ENCODE measurements at places on chromosomes 1 and 21. TPM values are rescaled to one million over a fixed set of nuclear protein-coding genes. Genes with fewer than 3 reads are reported as not detected.
A peak's percentile ranks its signal among the peaks of the same experiment; 100 is the strongest.

DNA sequence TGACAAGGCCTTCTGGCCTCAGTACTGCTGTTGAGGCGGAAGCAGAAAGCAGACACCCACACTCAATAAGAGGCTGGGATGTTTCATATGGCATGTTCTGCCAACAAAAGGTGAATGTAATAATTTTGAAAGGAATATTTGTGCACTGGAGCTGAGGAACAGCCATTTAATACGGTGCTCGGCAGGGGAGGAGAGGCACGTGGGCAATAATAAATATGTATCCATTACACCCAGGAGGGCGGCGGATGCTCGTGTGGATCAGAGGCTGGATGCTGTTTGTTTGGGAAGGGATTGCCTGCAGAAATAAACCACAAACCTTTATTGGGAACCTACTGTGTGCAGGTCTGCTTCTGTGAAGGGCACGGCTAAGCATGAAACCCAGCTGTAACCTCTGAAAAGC, 92.0 kb downstream of the VWA5B1 start:
- DNase-seq: no peak

- no peak for DNase-seq
Measured at GRCh38 chr1:225440380-225441221, 12.8 kb upstream of the LBR start.

DNA sequence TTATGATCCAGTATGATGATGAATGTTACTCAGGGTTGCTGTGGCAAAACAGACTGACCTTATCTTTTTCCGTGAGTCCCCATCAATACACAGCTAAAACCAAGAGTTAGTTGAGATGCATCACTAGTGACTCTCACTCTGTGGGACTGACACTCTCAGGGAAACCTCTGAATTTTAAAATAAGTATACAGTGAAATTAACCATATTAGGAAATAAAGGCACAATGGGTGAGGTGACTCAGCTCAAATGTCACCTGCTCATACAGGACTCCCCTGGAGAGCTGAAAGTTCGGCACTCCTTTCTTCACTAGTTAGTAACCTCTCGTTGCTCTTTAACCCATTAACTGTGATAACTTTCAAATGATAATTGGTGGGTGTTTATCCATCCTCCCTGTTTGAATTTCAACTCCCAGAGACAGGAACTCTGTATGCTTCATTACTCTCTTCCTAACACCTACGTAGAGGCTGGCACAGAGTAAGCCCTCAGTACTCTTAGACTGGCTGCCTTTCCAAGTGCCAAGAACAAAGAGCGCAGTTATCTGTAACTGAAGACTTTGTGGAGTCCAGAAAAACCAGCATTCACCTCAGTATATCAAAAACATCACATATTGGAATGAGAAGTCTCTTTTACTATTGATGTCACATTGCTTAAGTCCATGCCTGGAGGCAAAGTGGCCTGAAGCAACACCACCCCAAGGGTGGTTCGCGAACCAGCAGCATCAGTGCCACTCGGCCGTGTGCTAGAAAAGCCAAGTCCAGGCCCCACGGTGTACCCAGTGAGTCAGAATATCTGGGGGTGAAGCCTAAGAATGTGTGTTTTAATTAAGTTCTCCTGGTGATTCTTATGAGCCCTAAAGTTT, 91.1 kb downstream of the NIBAN1 start:
- DNase-seq: no peak

DNA sequence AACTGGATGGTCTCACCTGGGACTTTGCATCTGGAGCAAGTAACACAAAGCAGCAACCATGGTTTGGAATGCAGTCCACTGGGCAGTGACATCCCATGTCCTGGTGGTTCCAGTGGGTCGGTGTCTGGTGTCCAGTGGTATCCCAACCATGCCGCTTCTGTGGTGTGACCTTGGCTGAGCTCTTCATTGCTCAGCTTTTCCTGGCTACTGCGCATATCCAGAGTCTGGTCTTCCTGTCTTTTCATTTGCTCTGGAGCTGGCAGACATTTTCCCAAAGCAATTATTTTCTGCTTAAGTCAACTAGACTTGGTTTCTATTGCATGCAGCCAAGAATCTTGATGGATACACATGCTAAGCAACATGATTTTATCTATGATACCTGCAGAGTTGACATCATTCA, 28.4 kb upstream of the CD2 start:
- DNase-seq: no peak

DNA sequence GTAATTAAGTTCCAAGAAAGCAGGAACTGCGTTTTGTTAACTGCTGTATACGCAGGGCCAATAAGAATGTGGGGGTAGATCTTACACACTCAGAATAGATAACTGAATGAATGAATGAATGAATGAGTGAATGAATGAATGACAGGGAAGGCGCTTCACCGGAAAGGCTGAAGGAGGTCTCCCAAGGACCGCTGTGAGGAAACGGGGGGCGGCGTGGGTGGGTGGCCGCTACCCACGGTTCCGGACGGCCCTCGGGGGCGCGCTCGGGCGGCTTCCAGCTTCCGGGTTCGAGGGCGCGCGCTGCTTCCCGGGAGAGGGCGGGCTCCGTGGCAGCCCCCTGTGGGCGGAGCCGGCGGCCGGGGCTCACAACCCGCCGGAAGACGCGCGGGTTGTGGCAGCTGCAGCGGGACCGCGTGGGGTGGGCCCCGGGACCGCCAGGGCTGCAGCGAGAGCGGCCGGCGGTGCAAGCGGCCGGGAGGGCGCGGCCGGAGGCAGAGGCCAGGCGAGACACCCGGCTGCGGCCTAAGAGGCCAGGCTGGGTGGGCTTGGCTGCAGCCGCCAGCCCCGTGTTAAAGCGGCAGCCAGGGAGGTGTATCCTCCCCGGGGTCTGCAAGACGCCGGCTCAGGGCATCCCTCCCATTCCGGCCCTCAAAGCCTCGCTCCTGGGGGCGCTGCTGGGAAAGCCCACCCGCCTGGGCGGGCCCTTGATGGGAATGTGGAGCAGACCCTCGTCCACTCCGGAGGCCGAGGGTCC, at the start of gene ZFP69:
Gene ZFP69 (plus strand): TSS at position 367 of the 754 bp plus-strand sequence. CDS start 2,072 bp downstream, outside the sequence.
- DNase-seq: peak; percentile 91

- DNase-seq: no peak
Measured at GRCh38 chr1:74824497-74825107, 91.7 kb downstream of the TYW3 start.

DNA sequence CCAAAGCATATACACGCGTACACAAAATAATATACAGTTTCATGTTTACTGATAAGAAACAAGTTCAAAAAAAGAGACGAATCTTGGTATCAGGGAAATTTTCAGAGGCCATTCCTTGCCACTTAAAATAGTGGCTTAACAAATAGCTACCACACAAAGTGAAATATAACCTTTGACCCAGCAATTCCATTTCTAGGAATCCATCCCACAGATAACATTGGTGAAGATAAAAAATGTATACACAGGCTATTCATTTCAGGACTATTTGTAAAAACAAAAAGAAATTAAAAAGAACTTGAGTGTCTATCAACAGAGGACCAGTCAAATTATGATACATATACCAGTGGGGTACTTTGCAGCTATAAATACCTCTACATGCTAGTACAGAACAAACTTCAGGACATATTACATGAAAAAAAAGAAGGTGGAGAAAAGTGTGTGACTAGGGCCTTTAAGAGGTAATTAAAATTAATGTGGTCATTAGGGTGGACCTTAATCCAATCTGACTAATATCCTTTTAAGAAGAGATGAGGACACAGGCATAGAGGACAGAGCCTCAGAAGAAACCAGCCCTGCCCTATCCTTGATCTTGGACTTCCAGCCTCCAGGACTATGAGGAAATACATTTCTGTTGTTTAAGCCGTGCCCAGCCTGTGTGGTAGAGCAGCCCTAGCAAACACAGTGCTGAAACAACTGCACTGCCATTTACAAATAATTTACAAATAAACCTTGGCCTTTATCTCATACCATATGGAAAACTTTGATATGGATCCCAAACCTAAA, 7.8 kb downstream of the UBE2G2 start:
- DNase-seq: no peak

KAZN gene
- 9.9 TPM for total RNA-seq

GRCh38 chr1:18927654-18928272, 25.4 kb upstream of the ALDH4A1 start:
- no peak for DNase-seq

DNA sequence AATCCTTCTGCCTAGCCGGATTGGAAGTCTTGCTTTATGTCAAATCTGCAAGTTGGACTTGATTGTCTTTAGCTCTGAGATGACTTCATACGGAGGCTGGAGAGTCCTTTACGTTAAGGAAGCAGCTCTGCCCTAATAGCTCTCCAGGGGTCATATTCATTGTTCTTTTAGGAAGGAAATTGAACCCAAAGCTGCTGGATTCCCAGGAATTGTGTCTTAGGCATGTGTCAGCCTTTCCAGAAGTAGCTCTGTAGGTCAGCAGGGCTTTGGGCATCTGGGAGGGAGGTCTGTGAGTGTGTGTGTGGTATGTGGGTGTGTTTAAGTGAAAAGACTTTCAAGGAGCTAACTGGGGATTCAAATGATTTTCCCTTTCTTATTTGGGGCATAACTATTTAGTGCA, 82.4 kb downstream of the ABCA4 start:
- no peak for DNase-seq

DNA sequence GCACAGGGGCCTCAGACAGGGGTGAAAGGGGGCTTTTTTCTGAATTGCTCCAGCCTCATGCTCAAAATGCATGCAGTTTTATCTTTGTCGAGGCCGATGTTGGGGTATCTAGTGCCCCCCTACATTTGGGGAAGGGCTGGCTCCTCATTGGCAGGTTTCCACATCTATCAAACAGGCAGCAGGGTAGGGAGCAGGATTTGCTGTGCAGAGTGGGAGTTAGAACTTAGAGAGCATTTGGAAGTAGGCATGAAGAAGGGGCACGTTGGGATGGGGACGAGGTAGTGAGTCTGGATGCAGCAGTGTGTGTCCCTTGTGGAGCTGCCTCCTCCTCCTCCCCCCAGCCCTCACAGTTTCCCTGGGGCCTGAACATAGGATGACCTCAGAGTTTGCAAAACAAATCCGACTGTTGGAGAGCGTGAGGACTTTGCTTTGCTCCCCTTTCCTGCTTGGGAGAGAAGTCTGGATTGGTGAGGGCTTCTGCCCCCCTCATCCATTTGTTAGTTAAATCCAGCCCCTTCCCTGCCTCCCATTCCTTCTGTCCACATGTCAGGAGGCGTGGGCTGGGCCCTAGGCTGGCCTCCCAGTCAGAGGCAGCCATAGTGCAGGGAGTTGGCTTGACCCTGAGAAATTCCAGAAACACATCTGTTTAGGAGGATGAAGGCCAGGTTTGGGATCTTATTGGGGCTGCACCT, 36.9 kb upstream of the GPR37L1 start:
- no peak for DNase-seq

ZBED6 gene
- 20.4 TPM for total RNA-seq

- no peak for DNase-seq
Measured at GRCh38 chr1:51222136-51222787, 13.8 kb upstream of the RNF11 start.

PRR9 gene
- total RNA-seq: not detected

TCHH gene
- 0.11 TPM for total RNA-seq

SLC30A7 gene
- total RNA-seq: 14.0 TPM

GJA8 gene
- not detected for total RNA-seq

GRCh38 chr1:101144671-101145448, 92.0 kb upstream of the S1PR1 start:
- DNase-seq: no peak

ANGPTL1 gene
- total RNA-seq: 182 TPM

GPA33 gene
- not detected for total RNA-seq

DNA sequence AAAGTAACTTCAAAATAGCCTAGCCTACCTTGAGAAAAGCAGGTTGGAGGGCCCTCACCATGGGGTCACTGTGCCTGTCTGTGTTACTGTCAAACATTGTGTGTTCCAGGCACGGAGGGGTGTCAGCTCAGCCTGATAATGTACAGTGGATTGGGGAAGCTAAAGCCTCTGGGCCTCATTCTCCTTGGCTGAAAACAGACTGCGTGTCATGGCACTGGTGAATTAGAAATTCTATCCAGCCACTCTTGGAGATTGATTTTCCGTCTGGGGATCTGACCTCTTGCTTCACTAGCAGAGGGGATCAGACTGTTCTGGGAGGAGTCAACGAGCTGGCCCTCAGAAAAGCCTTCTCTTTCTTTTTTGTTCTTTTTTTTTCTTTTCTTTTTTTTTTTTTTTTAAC, 123.5 kb upstream of the HOOK1 start:
- peak; percentile 91 for DNase-seq

DNA sequence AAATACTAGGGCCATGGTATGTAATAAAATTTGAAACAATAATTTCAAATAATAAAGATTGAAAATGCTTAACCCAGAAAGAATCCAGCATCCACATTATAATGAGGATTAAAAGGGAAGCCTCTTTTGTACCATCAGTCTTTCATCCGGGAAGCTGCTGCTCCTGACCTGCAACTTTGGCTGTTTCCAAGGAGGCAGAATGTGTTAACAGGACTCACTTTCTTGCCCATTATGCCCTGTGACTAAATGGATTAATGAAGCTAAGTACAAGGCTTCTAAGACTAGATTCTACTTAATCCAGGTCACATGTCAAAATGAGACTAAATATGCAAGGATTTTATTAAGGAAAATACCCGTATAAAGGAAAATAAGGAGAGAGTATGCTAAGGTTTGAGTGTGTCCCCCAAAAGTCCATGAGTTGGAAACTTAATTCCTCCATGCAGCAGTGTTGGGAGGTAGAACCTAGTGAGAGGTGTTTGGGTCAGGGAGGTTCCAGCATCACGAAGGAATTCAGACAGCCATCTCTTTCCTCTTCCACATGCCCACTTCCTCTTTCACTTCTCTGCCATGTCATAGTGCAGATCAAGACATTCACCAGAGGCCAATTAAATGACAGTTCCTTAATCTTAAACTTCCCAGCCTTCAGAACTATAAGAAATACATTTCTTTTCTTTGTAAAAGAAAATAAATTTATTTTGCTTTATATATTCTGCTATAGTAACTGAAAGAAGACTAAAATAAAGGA, 27.7 kb downstream of the FMO2 start:
- DNase-seq: no peak

GRCh38 chr1:64923294-64923718, 43.0 kb downstream of the JAK1 start:
- peak; percentile 5 for DNase-seq

DNA sequence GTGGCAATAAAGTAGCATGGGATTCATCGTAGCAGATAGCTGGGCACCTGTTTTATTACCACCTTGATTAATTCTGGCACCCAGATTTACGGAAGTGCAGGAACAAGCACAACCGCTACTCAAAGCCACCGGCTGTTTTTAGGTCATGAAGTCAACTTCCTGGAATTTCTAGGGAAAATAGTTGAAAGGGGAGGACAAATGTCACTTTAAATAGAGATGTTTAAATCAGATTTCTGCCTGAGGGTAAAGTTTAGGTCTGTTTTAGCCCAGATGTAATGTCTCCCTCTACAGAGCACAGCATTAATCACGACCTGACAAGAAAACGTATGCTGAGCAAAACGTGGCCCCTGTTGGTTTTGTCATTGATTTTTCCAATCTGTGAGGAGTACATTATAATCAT, 8.0 kb downstream of the ADGRL2 start:
- no peak for DNase-seq

Data from esophagus muscularis mucosa (tissue), 4 donors.